ENCODE measurements at places on chromosomes 16 and 17.

DNA sequence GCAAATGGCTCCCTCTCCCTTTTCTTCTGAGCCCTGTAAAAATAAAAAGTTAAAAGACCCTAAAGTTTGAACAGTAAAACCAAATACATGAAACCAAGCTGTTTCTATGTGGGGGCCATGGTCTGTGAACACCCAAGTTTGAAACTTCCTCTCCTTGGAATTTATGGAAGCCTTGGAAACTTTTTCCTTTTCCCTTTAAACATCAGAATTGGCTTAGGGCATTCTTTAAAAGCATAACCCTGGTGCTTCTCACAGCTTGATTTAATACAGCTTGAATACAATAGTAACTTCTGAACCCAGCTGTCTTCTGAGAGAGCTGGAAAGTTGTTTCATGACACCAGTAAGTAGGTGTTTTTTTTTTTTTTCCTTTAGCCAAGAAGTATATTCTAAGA lies 26.5 kb downstream of the NKD1 start:
- DNase-seq: no peak

DNA sequence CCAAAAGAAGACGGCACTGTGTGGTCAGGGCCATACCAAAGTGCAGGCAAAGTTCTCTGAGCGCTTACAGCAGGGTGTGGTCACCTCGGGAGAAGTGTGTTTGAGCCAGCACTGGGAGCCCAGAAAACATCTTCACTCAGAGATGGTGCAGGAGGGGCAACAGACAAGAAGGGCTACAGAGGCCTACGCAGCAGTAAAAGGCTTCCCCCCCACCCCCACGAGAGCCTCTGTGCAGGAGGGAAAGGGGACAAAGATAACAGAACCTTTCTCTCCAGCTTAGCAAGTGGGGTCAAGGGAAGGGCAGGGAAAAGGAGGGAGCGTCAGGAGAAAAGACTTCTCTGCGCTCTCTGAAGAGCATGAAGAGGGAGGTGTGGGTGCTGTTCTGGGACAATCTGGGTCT lies 2.8 kb downstream of the VAT1 start:
- DNase-seq: no peak

DNA sequence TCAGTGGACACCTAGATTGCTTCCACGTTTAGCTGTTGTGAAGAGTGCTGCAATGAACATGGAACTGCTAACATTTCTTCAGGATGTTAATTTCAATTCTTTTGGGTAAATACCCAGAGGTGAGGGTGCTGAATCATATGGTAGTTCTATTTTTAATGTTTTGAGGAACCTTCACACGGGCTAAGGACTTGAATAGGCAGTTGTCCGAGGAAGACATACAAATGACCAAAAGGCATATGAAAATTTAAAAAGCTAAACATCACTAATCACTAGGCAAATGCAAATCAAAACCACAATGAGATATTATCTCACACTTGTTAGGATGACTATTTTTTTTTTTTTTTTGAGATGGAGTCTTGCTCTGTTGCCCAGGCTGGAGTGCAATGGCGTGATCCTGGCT lies 173.3 kb downstream of the PRKCB start:
- DNase-seq: no peak

DNA sequence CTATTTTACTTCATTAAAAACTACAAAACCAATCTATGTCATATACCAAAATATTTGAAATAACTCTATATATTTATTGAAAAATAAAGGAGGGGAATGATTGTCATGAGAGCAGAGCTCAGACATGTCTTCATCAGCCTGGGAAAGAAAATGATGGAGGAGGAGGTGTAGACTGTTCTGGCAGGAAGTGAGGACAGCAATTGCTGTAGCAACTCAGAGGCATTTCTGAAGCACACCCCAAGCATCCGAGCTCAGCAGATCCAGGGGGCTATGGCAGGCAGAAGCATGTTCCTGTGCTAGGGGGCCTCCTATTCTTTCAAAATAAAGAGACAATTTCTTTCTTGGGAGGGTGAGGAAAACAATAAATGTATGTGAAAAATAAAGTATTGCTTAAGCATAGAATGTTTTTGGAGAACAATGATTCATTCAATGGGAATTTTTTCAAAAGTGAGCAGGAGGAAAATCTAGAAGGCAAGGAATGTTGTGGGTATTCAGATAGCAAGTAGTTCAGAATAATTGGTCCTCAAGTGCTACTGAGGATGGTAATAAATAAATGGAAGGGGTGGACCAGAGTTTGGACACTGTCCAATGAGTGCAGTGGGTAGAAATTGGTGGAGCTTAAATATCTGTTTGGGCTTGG lies 383.4 kb downstream of the CDH11 start:
- DNase-seq: no peak

GRCh38 chr16:83967838-83968305 lies at the start of gene NECAB2:
TSS of gene NECAB2 (plus strand) at chr16:83968244. CDS start at chr16:83968649, 405 bp downstream.
- no peak for DNase-seq

DNA sequence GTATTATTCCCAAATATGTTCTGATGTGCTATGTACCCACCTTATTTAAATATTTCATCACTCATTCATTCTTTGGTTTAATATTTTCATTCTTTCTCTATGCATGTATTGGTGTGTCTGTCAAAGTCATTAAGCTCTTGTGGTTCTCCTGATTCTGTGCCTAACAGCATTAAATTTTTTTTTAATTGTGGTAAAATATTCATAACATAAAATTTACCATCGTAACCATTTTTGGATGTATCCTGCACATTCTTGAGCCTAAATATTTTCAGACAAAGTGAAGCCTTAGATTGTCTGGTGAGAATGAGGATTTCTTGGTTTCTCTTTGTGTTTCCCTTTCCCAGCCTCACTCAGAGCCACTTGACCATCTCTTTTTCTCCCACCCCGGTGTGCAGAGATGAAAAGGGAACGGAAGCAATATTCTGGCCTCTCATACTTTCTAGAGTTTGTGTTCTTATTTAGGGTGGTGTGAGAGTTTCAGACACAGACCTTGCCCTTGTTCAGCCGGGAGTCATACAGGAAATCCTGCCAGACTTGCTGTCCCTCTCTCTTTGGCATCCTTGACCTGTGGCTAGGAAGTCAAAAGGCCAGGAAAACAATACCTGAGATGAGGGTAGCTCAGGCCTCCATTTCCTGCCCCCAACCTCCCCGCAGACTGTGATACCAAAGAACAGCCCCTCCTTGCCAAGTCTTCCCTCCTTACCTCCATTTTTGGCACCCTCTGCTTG lies 4.9 kb downstream of the CCL5 start:
- DNase-seq: no peak
